ENCODE measurements at places on chromosomes 16 and 17. TPM values are rescaled to one million over a fixed set of nuclear protein-coding genes. Genes with fewer than 3 reads are reported as not detected.

The CHRNE gene
- not detected for total RNA-seq

The KRTAP9-4 gene
- total RNA-seq = not detected

The ABAT gene
- 4.8 TPM for total RNA-seq

The CCL23 gene
- total RNA-seq = not detected

The SPSB3 gene
- 53.7 TPM for total RNA-seq

The ABCA9 gene
- total RNA-seq = not detected

The GDPD3 gene
- 17.4 TPM for total RNA-seq

The NPIPB2 gene
- total RNA-seq = 6.0 TPM

The CLEC18A gene
- 2.1 TPM for total RNA-seq

The PRSS27 gene
- 1.3 TPM for total RNA-seq

The CA7 gene
- not detected for total RNA-seq
